A673 (cell line): ENCODE measurements at places on chromosomes 5 and 9. TPM values are rescaled to one million over a fixed set of nuclear protein-coding genes. Genes with fewer than 3 reads are reported as not detected.
A peak's percentile ranks its signal among the peaks of the same experiment; 100 is the strongest.

DNA sequence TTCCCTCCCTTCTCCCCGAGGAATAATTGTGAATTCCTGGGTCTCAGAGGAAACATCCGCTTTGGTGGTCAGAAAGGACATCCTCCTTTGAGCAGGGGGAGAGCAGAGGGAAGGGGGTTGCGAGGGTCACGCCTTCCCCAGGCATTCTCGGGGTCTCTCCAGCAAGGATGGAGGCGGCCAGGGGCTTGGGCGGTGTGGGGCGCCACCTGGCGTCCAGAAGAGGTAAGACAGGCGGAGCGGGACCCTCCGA is 129.1 kb downstream of the KCNIP1 start:
- peak overlapping the region; percentile 39 for H3K4me3 ChIP-seq
- H3K4me1 ChIP-seq: peaks cover 11% of the 10 kb centered on the region
- H3K27ac ChIP-seq: no peak overlapping the region
- H3K36me3 ChIP-seq: no peaks in the 10 kb centered on the region

DNA sequence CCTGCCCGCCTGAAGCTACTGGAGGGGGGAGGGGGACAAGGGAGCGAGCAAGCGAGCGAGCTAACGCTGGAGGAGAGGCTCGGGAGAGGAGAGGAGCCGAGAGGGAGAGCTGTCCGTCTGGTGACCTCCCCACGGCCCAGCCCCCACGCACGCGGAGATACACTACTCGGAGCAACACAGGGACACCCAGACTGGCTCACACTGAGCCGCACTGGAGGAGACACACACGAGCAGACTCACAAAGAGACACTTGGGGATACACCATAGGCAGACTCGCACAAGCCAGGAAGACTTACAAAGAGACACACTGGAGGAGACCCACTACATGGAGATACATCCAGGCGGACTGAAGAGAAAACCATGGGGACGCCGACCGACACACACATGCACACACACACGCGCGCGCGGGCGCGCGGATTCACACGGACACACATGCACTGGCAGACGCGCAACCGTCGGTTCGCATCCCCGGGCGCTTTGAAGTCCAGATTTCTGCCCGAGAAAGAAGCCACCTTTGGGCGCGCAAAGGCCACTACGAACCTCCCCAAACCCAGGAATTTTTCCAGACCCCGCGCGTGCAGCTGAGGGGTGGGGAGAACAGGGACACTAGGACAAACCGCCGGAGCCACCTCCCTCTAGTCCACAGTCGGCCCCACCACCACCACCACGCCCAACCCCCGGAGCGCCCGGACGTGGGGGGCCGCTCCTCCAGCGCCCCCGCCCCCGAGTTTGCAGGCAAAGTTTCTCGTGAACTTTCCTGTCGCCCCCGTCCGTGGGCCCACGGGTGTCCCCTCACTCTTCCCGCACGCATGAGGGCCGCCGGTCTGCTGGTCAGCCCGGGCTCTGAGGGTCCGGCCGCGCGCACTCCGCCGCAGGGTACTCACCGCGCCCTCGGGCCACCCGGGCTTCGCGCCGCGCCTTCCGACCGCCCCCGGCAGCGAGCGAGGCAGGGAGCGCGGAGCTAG is 571 bp downstream of the CNTFR start:
- peak overlapping the region; percentile 60 for H3K4me3 ChIP-seq
- no peak for DNase-seq
- no peak overlapping the region for H3K27ac ChIP-seq
- H3K4me1 ChIP-seq: peaks cover 15% of the 10 kb centered on the region

- H3K27me3 ChIP-seq: no peaks in the 10 kb centered on the region
- no peak overlapping the region for H3K27ac ChIP-seq
- no peaks in the 10 kb centered on the region for H3K36me3 ChIP-seq
- no peaks in the 10 kb centered on the region for H3K4me1 ChIP-seq
- no peak overlapping the region for H3K4me3 ChIP-seq
- no peak for DNase-seq
Observed at GRCh38 chr5:43101491-43101890, 19.2 kb upstream of the ZNF131 start.

DNA sequence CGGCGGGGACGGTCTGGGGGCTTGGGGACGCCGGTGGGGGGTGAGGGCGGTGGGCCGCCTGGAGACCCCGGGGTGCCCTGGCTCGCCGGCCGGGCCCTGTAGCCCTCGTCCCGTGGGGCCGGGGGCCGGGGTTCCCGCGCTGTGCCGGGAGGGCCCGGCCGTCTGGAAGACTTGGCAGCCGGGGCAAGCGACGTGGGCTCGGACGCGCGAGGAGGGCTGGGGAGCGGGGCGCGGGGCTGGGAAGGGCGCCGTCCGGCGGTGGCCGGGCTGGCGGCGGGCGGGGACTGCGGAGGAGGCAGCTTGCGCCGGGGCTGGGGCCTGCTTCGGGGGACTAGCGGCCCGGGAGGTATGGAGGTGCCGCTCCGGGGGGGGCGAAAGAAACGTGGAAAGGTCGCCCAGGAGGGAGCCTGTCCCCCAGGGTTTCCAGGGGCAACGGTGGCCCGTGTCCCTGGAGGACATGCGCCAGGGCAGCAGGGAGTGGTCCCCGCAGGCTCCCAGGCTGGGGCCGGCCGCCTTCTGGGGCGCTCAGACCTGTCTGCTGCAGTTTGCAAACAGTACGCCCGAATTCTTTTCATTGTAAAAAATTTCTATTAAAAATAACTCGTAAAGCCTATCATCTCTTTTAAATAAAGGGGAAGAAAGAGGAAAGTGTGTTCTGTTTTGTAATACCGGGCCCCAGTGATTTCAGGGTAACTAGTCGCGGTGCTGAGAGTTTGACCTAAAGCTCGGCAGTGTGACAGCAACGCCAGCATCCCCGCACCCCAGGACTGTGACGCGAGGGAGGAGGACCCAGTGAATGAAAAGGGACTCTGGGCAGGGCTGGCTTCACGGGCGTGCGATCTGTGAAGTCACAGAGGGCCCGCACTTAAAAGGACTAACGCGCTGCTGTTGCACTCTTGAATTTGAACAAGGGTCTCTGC is 752 bp upstream of the ANKH start:
- H3K4me1 ChIP-seq: peaks cover 5% of the 10 kb centered on the region
- H3K4me3 ChIP-seq: peak overlapping the region; percentile 51
- peak; percentile 12 for DNase-seq
- peaks cover 60% of the 10 kb centered on the region for H3K27me3 ChIP-seq
- H3K27ac ChIP-seq: no peak overlapping the region

Gene MAMDC4
- 7.9 and 10.1 TPM in 2 replicates for total RNA-seq

GRCh38 chr9:117826837-117827236 is 122.6 kb downstream of the TLR4 start:
- H3K36me3 ChIP-seq: no peaks in the 10 kb centered on the region
- H3K4me3 ChIP-seq: no peak overlapping the region
- peaks cover 25% of the 10 kb centered on the region for H3K27me3 ChIP-seq
- no peaks in the 10 kb centered on the region for H3K4me1 ChIP-seq
- no peak for DNase-seq

GRCh38 chr9:21741151-21741550 is 61.3 kb upstream of the MTAP start:
- no peaks in the 10 kb centered on the region for H3K27me3 ChIP-seq
- H3K36me3 ChIP-seq: no peaks in the 10 kb centered on the region
- no peak overlapping the region for H3K4me3 ChIP-seq
- no peaks in the 10 kb centered on the region for H3K4me1 ChIP-seq
- no peak for DNase-seq

Gene ADGRD2
- total RNA-seq: not detected in 2 replicates

Gene PTGES
- 0.80 and 1.4 TPM in 2 replicates for total RNA-seq

Gene GFI1B
- not detected in 2 replicates for total RNA-seq

GRCh38 chr5:9877488-9877887 is 247.3 kb upstream of the TAS2R1 start:
- H3K27me3 ChIP-seq: no peaks in the 10 kb centered on the region
- no peaks in the 10 kb centered on the region for H3K4me1 ChIP-seq
- no peak overlapping the region for H3K27ac ChIP-seq
- H3K4me3 ChIP-seq: no peak overlapping the region
- DNase-seq: no peak

Gene GLDC
- total RNA-seq: 0.32 and 1.4 TPM in 2 replicates

- no peaks in the 10 kb centered on the region for H3K36me3 ChIP-seq
- peaks cover 63% of the 10 kb centered on the region for H3K27me3 ChIP-seq
- H3K27ac ChIP-seq: no peak overlapping the region
- no peak for DNase-seq
- H3K4me3 ChIP-seq: no peak overlapping the region
- H3K4me1 ChIP-seq: no peaks in the 10 kb centered on the region
Observed at GRCh38 chr9:130323051-130323745, 57.6 kb downstream of the HMCN2 start.
